ENCODE measurements at places on chromosomes 16 and 17.

- DNase-seq = no peak
Measured at GRCh38 chr16:56102183-56102686, 89.1 kb upstream of the GNAO1 start.

DNA sequence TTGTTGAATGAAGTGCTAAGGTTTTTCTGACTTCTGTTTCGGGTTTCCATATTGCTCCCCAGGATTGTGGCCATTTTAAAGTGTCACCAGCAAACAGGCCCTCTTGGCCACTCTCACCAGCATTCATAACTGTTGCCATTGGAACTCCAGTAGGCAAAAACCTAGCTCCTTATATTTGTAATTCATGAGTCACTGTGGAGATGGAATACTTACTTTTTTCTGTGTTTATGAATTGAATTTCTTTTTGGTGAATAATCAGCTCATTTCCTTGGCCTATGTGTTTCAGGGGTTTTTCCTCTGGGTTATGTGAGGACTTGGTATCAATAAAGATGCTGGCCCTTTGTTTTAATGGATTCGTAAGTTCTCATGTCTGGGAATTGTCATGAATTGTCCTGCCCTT is 255.1 kb downstream of the SNX29 start:
- DNase-seq = no peak

DNA sequence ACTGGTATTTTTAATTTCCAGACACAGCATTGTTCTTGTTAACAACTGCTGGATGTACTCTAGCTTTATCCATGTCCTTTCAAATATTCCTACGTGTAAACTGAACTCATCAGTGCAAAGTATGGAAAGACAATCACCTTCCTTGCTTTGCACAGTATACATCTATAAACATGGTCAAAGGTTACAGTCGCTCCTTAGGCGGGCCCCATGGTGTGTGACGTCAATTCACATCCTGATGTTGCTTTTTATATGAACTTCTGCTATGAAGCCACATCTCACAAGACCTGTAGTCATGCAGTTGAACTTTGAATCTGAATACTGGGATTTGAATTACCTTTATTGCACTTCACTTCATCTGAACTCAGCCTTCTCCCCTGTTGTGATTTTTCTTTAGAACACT is 447.6 kb upstream of the PSMD7 start:
- no peak for DNase-seq

- DNase-seq = no peak
Measured at GRCh38 chr17:30210901-30211300, 24.6 kb downstream of the SLC6A4 start.

DNA sequence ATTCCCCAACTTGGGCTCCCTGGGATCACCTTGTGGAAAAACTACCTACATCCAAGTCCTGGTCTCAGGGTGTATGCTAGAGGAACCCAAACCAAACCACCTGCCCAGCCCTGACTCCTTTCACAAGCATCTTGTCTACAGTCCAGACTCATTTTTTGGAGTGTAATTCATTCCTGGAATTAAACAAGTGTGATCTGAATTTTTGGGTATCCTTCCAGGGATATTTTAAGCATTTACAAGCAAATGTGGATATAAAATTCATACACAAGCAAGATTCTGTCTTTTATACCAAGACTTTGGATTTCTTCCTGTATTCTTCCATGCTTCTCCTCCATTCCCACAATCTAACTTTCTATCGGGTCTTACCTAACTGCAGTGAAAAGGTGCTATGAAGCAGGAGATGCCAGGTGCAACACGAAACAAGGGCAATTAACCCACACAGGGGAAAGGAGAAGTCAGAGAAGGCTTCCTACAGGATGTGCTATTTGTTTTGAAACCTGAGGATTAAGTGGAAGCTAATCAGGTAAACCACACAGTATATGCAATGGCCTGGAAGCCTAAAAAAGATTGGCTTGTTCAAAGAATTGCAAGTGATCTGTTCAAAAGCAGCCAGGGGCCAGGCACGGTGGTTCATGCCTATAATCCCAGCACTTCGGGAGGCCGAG is 417.2 kb upstream of the C16orf82 start:
- no peak for DNase-seq

GRCh38 chr16:57728336-57729181 is 7.0 kb upstream of the KATNB1 start:
- DNase-seq = peak; percentile 1

DNA sequence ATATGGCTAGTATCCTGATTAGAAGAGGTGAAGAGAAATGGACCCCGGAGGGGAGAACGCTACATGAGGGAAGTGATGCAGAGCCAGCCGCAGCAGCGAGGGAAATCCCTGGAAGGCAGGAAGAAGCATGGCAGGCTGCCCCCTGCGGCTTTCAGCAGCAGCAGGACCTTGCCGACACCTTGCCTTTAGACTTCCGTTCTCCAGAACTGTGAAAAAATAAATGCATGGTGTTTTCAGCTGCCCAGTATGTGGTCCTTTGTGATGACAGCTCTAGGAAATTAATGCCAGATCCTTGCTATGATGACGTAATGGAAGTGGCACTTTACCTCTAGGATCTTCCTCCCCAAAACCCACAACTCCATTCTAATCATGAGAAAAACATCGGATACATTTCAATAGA is 9.7 kb upstream of the ZFP1 start:
- no peak for DNase-seq

DNA sequence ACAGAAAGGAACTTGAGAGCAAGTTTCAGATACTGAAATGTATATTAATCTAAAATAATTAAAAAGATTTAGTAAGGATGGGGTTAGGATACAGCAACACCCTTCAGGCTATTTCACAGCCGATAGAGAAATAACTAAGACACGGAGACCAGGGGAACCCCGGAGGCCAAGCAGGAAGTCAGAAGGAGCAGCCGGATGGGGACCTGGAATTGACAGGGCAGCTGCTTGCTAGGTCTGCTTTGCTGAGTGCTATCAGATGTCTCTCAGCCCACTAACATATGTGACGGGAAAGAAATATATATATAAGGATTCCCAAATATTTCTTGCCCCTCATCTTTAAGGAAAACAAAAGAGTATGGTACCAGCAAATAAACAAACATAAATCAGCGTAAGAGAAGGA is 154.1 kb upstream of the CDH5 start:
- no peak for DNase-seq

DNA sequence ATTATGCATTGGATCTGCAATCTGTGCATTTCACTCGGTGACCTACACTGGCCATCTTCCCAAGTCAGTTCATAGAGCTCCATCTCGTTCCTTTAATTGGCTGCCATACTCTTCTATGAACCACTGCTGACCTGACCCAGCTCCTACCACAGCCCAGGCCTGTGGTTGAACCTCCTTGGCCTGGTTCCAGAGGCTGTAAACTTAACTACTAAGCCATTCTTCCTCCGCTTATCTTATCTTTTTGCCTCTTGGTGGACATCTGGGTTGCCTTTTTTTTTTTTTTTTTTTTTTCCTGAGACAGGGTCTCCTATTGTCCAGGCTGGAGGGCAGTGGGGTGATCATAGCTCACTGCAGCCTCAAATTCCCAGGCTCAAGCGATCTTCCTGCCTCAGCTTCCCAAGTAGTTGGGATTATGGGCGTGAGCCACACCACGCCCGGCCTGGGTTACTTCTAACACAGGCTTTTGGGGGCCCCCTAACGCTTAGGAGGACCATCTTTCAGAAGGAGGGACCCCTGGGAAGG is 18.3 kb downstream of the COQ7 start:
- no peak for DNase-seq

DNA sequence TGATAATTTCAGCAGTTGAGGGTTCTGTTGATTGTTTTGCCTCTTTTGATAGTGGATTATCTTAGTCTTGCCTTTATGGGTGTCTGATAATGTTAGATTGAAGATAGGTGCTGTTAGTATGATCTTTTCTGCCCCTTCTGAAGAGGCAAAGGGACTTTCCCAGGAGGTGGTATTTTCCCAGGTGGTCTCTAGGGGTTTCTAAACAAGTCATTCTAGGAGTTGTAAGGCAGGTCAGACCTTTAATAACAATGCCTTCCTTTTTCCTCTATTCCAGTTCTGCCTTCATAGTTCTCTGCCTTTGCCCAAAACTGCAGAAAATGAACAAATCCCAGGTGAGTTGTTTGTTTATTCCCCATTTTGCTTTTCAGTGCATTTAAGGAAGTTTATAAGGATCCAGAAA is 4.3 kb downstream of the ZFP1 start:
- no peak for DNase-seq

DNA sequence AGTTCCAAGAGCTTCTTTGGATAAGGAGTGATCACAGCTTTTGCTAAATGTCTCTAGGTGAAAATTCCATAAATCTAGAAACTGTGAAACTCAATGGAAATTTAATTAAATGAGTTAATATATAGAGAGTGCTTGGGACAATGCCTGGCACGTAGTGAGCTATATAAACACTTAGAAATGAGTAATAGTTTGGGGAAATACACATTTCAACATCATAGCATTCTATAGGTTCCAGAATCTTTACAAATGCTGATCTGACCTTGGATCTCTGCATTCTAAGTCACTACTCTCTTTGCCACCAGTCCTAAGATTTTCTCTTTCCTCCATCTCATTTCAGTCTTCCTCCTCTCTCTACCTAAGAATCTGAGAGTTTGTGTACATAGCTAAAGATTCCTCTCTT is 175.6 kb downstream of the SOX9 start:
- DNase-seq = no peak

- DNase-seq = no peak
Measured at GRCh38 chr17:31907342-31907962, 5.9 kb upstream of the UTP6 start.

GRCh38 chr16:75026892-75027391 is 28.1 kb downstream of the ZNRF1 start:
- no peak for DNase-seq

DNA sequence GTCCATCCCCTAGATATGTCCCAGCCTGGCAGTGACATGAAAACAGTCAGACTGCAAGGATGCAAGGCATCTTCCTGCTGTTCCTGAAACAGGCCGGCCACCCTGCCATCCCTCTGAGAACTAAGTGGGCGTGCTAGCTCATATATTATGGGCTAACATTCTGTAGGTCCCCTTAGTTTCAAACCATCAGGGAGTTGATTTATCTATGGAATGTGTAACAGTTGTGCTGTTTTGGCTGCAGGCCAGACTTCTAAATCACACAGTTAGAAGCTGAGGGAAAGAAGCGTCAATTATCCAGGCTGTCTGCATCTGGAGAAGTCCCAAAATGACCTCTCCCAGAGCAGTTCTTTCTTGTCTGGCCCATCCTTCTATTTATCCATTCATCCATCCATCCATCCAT is 102.7 kb upstream of the DNAH9 start:
- no peak for DNase-seq

- no peak for DNase-seq
Measured at GRCh38 chr16:27321013-27321915, 7.5 kb downstream of the IL4R start.

GRCh38 chr16:57786632-57787518 is 15.4 kb downstream of the KIFC3 start:
- DNase-seq = no peak

GRCh38 chr17:34886831-34887230 is 74.4 kb downstream of the CCT6B start:
- no peak for DNase-seq

All from HuH-7.5 (cell line).